NB4 (cell line): ENCODE measurements at places on chromosomes 12 and 14.

GRCh38 chr12:98198261-98198982 lies 317.0 kb upstream of the TMPO start:
- no peak for DNase-seq

DNA sequence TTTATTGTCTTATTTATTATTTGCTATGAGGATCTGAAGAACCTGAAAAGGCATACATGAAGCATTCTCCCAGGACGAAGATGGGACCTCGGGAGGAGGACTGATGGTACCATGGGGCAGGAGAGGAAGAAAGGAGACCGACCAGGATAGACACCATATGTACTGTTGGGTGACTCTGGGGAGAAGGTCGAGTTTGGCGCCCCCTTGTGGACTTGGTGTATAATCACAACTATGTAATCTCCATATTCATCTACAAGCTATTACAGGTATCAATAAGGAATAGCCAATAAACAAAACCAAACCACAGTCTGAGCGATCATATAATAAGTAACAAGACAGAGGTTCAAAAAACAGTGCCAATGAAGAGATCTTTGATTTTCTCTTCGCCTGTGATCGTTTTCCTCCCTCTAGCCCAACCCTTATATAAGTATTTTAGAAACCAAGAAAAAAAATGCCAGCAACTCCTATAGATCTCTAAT lies 139.1 kb downstream of the SPTSSA start:
- DNase-seq: peak; percentile 73

- no peak for DNase-seq
These were observed 146.5 kb downstream of the SAMD4A start for GRCh38 chr14:54713379-54713778.

- DNase-seq: no peak
These were observed 5.9 kb downstream of the NEMP1 start for GRCh38 chr12:57072661-57073060.

DNA sequence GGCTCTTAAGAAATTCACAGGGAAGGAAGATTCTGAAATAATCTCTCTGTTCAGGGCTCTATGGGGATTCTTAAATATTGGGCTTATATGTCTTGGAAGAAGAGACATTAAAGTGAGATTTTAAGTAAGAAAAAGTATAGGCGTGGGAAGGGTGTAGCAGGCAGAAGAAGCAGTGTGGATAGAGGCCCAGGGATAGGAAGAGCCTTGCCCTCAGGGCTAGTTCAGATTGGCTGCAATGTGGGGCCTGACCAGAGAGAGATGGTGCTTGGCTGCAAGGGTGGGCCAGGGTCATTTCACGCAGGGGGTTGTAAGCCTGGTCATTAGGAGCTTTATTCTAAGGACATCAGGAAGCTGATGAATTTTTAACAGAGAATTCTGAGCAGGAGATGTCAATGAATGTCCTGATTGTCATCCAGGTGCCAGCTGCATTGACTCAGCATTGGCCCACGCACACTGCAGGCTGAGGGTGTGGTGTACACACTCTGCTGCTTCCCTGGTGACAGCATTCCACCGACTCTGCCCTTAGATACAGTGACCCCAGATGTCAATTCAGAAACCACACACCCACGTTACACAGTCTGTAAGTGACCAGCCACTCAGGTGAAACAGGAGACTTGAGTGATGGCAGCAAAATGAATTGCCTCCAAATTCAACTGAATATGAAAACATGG lies 582.5 kb downstream of the NRXN3 start:
- no peak for DNase-seq
